Activated CD8-positive, alpha-beta T cell treated with anti-CD3 and anti-CD28 coated beads for 36 hours (primary cell): ENCODE measurements at places on chromosomes 11 and 22. TPM values are rescaled to one million over a fixed set of nuclear protein-coding genes. Genes with fewer than 3 reads are reported as not detected.

GRCh38 chr11:134034496-134035381 lies 34.1 kb upstream of the JAM3 start:
- peak; percentile 52 for DNase-seq

- no peak for DNase-seq
Observed at GRCh38 chr11:125301346-125301745, 136.8 kb downstream of the PKNOX2 start.

DNA sequence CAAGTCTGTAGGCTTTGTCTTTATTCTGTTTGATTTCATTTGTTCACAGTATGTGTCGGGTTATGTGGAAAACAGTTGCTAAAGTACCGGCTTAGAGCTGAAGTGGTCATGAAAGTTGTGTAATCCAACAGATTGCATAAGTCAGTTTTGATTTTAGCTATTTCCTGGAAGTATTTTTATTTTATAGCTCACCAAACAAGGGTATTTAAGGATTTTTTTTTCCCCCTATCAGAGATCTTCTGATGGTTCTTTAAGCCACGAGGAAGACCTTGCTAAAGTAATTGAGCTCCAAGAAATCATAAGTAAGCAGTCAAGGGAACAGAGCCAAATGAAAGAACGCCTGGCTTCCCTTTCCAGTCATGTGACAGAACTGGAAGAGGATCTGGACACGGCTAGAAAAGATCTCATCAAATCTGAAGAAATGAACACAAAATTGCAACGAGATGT lies 55.9 kb downstream of the PPFIA1 start:
- DNase-seq, result no peak

DNA sequence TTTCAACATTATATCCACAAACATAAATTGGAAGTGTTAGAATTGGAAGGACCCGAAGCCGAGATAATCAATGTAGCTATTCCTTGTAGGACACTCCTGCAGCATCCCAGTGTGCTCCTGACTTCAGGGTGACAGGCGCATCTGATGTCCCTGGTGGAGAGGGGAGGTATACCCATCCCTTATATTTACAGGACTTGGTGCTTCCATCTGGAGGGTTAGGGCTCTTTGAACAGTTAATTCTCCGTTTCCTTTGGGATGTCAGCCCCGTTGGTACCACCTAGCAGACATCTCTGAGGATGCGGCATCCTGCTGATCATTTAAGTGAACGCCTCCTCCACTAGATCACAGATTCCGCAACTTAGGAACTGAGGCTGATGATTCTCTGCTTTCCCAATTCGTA lies 451.3 kb downstream of the OPCML start:
- no peak for DNase-seq

DNA sequence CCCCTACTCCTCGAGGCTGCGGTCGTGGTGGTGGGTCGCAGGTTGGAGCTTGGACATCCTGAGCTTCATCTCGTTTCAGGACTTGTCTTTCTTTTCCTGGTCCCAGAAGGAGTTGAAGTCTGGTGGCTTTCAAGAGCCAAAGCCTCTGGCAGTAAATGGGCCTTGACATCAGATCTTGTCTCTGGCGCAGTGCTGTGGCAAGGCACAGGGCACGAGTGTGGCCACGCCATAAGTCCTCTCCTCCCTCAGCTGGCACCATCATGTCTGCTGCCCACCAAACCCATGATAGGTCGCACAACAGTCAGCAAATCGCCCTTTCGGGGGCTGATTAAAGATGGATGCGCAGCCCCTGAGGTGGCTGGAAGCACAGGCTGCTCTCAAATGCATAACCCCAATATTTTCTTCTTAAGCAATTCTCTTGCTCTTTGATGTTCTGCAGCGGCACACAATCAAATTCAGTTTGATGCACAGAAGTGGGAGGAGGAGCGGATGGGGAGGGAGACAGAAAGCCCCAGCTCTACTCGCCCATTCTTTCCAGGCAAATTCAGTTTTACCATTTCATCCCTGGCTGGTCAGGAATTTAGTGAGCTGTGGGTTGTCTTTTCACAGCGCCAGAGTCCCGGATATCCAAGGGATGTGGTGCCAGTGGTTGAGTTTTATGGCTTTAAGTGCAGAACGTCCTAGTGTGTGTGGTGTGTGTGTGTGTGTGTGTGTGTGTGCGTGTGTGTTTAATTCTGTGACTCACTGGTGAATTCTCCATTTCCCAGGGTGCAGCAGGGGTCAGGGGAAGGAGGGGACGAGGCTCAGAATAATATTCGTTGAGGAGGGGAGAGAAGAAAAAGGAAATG lies 162.0 kb downstream of the DSCAML1 start:
- no peak for DNase-seq

DNA sequence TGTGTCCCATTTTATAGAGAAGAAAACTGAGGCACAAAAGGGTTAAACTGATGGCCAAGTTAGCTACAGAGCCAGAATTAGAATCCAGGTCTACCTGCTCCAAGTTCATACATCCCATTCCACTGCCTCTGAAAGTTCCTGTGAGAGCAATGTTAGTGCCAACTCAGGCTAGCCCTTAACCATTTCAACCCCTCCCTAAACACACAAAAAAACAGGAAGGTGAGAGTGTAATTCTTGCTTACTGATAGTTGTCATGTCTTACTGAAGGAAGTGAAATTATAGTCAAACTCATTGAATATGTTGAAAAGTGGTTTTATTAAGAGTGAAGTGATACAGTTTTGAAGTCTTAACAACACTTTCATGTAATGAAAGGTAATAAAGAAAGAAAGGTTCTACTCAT lies 2.9 kb upstream of the E2F8 start:
- no peak for DNase-seq

GRCh38 chr11:131465746-131466145 lies 95.3 kb downstream of the NTM start:
- DNase-seq, result no peak

GRCh38 chr11:17408026-17408425 lies 19.6 kb upstream of the KCNJ11 start:
- no peak for DNase-seq

- DNase-seq, result no peak
Observed at GRCh38 chr22:48755059-48755949, 1072.4 kb downstream of the BRD1 start.

DNA sequence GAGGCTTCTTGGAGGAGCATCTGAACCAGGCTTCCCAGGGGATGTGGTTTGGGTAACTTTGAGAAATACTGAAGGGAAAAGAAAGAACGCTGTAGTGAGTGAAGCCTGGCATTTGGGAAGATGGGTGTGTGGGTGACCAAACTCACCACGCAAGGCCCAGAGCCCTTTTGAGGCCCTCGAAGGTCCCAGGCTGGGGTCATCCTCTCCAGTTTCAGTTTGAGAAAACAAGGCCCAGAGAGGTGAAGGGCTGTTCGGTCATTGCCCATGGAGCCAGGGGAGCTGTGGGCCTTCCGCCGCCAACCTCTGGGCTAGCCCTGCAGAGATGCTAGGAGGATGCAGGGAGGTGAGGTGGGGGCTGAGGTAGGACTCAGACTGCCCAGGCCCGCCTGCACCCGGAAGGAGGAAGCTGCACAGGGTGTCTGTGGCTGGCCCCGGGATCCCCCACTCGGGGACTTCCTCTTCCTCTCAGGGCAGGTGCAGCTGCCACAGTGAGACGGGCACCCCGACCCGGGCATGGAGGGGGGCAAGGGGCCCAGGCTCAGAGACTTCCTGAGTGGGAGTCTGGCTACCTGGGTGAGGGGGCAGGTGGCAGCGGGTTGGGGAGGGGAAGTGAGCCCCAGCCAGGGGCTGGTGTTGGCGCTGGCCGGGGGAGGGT lies at the start of gene CCDC88B:
Gene CCDC88B (plus strand): TSS at position 451 of the 655 bp plus-strand sequence. CDS start 63 bp downstream, at position 514.
- DNase-seq, result peak; percentile 94

GRCh38 chr11:87437844-87438223 lies 400.1 kb downstream of the TMEM135 start:
- no peak for DNase-seq

- no peak for DNase-seq
Observed at GRCh38 chr22:42905702-42906183, 48.7 kb upstream of the ARFGAP3 start.

- DNase-seq, result no peak
Observed at GRCh38 chr11:87019613-87020271, 18.0 kb upstream of the TMEM135 start.

DNA sequence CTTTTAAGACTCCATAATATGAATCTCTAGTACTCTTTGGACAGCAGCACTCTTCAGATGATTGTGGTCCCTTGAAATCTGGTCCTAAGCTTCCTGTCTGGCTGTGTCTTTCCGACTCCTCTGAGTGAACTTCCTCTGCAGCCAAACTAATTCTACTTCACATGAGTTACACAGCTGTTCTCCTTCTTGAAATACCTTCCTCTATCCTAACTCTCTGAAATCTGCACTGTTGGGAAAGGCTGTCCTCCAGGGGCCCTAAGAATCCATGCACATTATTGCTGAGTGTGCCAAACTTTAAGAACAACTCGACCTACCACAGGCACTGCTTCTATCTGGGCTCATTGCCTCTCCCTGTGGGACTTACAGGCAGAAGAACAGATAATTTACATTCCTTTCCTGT lies 217.3 kb upstream of the ARHGAP42 start:
- no peak for DNase-seq

DNA sequence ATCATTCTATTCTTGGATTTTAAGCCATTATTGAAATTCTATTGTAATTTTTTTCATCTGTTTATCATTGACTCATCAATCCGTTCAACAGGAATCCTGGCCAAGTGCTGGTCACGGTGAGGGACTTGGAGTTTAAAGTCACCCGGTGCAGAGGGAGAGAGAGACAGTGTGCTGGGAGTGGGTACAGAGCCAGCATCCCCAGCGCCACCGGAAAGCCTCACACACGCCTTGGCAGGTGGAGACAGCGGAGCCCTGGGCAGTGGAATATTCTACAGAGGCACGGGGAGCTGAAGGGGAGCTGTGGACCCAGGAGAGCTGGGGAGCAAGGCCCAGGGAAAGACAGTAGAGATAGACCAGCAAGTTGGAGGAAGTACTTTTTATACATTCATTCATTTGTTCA lies 787.6 kb downstream of the BRD1 start:
- DNase-seq, result no peak

DNA sequence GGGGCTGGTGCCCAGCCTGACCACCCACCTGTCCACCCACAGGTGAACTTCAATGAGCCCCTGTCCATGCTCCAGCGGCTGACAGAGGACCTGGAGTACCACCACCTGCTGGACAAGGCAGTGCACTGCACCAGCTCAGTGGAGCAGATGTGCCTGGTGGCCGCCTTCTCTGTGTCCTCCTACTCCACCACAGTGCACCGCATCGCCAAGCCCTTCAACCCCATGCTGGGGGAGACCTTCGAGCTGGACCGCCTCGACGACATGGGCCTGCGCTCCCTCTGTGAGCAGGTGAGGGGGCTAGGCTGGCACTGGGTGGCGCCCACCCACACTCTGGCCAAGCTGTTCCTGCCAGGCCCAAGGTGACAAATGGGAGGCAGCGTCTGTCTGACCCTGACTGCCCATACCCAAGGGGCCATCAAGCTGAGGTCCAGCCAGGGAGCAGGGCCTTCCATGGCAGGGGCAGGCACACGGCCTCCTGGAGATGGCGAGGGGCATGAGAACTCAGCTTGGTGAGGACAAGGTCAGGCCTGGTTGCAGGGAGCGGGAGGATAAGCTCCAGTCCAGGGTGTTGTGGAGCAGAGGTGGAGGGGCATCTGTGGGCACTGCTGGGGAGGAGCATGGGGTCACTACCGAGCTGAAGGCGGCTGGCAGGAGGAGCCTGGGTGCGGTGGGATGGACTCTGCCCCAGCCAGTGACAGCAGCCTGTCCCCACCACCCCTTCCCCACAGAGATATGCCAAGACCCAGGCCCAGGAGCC lies 77.7 kb downstream of the MORC2 start:
- DNase-seq, result peak; percentile 52

GRCh38 chr11:36162883-36163434 lies 126.3 kb downstream of the COMMD9 start:
- DNase-seq, result no peak

- no peak for DNase-seq
Observed at GRCh38 chr22:35148866-35149548, 83.0 kb downstream of the ISX start.

DNA sequence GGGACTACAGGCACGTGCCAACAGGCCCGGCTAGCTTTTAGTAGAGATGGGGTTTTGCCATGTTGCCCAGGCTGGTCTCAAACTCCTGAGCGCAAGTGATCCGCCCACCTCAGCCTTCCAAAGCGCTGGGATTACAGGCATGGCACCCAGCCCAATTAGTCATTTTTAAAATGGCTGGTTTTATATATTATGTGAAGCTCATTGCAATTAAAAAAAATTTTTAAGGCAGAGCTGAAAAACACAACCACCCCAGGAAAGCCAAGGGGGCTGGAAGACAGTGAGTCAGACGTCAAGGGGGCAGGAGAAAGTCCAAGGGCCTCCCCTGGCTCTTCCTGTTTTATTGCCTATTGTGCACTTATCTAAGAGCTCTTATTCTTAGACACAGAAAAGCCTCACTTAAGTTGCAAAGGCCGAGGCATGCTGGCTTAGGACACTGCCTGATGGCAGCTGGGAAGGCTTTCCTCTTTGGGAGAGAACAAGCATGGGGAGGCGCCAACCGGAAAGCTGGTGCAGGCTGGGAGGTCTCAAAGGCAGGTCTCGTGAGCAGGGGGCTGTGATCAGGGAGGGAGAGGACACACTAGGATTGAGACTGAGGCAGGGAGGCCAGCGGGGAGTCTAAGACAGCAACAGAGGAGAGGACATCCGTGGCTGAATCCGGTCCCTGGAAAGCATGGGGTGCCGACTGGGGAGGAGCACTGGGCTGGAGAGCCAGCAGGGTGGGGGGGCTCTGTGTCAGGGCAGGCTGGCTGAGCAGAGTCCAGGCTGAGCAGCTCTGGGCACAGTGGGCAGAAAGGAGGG lies 11.1 kb upstream of the OSM start:
- DNase-seq, result no peak

GRCh38 chr22:19986011-19986409 lies 30.6 kb downstream of the ARVCF start:
- DNase-seq, result no peak

DNA sequence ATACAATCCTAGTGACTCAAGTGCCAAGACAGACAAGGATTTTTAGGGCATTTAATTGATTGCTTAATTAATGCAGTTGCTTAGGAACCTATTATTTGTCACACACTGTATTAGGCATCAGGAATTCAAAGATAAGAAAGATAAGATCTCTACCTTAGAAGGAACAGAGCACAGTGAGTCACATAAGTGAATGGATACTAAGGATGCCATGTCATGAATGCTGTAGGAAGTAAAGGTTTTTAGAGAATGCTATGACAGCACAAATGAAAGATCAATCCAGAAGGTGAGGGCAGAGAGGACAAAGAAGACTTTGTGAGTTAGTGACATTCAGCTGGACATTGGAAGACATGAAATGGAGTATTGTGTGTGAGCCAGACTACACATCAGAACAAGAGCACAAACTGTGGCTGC lies 147.9 kb upstream of the DDI1 start:
- DNase-seq, result no peak

GRCh38 chr22:49550766-49551362 lies 276.8 kb downstream of the BRD1 start:
- no peak for DNase-seq

Gene KRTAP5-9
- not detected for total RNA-seq

Gene TOLLIP
- total RNA-seq, result 32.4 TPM

Gene RTN4R
- total RNA-seq, result 3.7 TPM

Gene CASP1
- 31.9 TPM for total RNA-seq

Gene ROM1
- 1.1 TPM for total RNA-seq

Gene KRTAP5-5
- total RNA-seq, result not detected

Gene SMIM35
- 0.32 TPM for total RNA-seq
